ENCODE measurements at places on chromosomes 2 and 18.

- DNase-seq, result no peak
These were observed 67.3 kb downstream of the NTSR2 start for GRCh38 chr2:11602563-11603204.

GRCh38 chr2:664063-664462 lies 13.1 kb downstream of the TMEM18 start:
- DNase-seq, result no peak

DNA sequence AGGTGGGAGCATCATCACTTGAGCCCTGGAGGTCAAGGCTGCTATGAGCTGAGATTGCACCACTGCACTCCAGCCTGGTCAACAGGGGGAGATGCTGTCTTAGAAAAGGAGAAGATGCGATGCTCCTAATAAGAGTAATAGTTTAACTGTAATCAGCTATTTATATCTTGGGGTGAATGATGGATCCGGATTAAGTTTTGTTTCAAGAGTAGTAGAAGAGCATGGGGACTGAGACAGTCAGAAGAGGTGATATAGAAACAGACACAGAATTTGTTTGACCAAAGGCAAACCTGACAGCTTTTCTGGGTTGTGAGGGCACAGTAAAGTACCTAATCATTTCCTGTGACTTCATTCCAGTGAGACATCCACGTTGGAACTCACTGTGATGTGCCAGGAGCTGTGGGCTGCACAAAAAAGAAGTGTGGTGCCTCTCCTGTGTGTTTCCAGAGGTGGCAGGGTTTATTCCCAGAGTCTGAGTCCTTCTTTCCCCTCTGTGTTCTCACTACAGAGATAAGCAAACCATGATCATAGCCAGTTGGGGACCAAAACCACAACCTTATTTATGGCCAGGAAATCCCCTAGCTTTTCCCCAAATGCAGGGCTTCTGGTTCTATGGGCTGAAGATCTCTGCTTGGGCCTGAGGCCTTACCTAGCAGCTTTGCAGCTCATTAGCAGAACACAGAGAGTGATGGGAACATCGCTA lies 113.7 kb downstream of the XRCC5 start:
- DNase-seq, result no peak

DNA sequence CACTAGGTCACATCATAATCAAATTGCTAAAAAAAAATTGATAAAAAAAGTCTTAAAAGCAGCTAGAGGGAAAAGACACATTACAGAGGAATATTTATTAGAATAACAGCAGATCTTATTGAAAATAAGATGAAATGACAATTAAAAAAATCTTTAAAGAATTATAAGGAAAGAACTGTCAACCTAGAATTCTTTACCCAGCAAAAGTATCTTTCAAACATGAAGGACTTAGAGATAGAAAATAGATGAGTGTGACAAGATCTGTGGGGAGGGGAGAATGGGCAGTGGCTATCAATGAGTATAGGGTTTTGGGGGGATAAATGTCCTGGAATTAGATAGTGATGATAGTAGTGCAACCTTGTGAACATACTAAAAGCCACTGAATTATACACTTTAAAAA lies 26.5 kb upstream of the RNF103 start:
- no peak for DNase-seq

GRCh38 chr2:196335221-196335634 lies 163.8 kb upstream of the STK17B start:
- no peak for DNase-seq

- DNase-seq, result no peak
These were observed 1417.6 kb upstream of the CDH2 start for GRCh38 chr18:29594493-29594892.

DNA sequence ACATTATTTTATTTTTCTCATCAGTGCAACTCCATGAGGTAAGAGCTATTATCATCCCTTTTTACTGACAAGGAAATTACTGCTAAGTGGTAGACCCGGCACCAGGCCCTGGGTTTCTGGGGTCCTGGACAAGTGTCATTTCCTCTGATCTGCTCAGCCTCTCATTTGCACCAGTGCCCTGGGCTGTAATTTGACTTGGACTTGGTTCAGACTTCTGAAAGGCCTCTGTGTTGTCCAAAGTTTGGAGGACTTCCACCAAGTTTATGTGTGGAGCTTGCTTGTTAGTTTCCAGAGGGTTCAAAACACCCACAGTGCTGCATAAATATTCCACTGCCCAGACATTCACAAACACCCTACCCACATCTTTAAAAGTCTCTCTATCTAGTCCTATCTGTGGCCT lies 44.0 kb upstream of the PPP1CB start:
- DNase-seq, result no peak

- no peak for DNase-seq
These were observed 2.8 kb downstream of the RAB12 start for GRCh38 chr18:8611916-8612576.

GRCh38 chr2:124112966-124113365 lies 87.9 kb downstream of the CNTNAP5 start:
- DNase-seq, result no peak

DNA sequence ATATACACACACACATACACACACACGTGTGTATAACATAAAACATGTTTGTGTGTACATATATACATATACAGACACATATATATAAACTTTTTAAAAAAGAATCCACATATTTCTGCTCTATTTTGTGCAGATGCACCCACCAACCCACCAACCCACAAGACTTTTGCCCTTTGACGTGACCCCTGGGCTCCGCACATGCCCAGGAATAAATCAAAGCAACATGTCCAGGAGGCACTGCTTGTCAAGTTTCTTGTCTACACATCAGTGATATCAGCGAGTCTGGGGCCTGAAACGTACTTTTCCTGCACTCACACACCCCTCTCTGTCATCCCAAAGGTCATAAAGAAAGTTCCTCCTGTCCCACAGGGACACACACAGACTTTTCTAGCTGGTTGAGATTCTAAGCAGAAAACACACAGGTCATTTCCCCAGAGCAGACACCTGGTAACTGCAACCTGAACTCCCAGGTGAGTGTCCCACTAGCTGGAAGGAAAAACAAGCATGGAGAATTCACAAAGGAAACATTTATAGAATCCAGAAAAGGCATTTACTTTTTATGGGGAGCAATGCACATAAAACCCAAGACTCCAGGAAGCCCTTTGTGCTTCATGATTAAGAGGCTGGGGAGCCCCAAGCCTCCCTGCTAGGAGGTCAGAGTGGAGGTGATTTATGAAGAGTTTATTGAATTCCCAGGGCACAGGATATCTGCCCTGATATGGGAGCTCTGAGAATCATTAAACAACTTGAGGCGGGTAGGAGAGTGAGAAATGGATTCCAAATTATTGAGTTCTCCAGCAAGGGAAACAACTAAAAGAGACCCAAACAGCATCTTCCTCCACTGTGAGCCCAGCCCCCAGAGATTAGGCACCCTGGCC lies 211.6 kb downstream of the MGAT5 start:
- DNase-seq, result no peak

GRCh38 chr18:22699629-22700028 lies 233.5 kb upstream of the RBBP8 start:
- DNase-seq, result no peak

DNA sequence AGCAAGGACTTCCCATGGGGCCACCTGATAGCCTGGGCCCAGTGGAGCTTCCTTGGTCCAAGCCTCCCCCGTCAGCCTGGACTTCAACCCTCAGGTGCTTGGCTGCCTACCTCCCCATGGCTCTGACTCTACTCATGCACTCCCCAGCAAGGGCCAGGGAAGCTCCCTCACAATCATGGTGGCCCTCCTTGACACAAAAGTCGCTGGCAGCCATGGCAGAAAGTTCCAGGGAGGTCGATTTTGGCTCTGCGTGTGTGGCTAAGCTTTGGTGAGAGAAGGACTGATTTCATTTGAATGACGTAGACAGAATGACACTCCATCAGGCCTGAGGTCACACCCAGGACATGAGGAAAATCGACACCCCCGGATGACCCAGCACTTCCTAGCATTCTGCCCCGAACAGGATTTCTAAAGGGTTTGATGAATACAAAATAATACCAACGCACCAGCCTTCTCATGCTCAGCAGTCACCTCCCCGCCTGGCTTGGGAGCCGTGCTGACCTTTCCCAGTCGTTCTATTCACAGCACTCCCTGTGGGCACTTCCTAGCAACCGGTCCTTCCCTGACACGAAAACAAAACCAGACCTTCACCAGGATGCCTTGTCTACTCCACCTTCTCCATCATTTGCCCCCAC lies 52.7 kb downstream of the LBH start:
- no peak for DNase-seq

DNA sequence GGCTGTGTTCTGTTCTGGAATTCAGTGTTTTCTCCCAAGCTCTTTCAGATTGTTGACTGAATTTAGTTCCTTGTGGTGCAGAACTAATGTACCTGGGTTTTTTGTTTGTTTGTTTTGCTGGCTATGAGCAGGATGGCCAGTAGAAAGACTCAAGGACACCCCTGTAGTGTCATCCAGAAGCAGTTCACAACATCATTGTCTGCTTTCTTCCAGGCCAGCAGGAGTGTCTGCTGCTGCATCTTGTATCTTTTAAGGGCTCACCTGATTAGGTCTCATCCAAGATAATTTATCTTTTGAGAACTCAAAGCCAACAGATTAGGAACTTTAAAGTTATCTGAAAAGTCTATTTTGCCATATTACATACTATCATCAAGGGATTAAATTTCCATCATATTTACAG lies 318.5 kb upstream of the MC4R start:
- no peak for DNase-seq

DNA sequence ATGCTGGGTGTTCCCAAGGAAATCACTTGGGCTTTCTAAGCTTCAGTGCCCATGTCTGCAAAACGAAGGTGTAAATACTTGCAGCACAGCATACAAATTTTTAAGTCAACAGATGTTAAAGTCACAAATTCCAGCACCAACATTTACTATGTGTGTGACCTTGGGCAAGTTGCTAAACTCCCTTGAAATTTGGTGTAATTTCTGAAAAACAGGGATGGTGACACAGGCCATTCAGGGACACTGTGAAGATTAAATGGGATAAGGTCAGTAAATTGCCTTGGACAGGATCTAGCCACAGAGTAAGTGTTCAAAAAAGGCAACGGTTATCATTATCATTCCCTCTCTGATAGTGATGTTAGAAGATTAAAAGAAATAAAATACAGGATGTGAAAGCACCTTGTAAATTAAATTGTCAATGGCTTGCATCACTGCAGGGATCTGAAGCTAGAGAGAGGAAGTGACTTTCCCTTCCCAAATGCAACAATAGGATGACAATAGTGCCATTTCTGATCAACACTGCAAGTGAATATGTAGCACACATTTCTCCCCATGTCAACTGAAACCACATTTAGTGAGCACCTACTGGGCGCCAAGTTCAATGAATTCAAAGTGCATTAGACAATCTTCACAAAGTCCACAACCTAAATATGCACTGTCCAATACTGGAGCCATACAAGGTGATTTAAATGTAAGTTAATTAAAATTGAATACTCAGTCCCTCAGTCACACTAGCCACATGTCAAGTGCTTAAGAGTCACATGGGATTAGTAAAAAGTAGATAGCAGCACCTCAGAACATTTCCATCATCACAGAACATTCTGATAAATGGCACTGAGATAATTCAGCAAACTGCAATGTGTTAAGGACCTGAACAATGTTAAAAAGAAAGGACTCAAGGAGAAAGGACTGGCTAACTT lies 81.2 kb downstream of the STK39 start:
- no peak for DNase-seq

DNA sequence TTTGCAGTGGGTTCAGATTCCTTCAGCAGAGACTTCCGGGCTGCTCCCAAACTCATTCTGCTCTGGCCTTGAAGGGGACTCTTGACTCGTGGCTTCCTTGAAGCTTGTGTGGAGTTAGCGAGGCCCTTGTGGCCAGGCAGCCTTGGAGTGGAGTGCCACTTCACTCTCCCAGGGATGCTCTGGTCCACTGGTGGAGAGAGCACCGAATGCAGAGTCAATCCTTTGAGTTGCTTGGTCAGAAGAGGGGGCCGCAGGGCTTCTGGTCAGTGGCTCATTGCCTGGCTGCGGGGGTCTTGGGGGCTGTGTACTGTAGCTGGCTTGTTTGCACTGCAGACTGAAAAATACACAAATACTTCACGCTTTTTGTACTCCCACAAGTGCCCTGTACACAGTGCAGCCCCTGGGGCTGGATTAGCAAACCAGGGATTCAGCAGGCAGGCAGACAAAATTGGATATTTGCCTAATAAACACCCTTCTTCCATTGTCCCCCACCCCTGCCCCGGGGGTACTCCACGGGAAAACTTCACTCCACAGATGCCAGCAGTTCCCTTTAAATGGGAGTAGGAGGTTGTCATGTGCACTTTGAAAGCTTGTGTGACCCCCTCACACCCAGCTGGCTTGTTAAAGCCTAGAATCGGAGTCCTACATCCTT lies 3.2 kb downstream of the GLI2 start:
- no peak for DNase-seq

DNA sequence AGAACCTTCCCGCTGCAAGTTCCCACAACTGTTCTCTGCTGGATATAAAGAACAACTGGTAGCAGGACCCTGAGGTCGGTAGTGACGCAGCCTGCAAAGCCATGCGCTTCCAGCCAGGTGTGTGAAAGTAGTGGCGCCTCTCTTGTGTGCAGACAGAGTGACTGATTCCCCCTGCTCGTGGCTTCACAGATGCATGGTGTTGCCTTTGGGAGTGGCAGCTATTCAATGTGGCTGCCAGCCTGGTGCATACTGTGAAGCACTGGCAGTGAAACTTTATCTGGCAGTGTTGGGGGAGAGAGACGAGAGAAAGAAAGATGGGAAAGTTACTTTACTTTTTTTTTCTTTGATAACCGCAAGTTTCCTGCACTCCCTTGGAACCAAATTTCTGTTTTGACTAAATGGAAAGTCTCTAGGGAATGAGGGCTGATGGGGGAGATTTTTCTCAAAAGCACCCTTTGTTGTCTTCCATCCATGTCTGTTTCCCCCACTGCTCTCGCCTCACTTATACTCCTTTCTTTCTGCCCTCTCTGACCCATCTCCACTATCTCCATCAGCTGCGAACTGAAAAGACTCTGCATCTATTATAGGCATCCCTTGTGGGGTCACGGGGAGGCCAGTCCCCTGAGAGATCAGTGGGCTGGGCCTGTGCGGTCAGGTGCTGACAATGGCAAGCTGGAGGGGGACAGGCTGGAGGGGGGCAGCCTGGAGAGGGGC lies 90.0 kb upstream of the TNP1 start:
- DNase-seq, result no peak

DNA sequence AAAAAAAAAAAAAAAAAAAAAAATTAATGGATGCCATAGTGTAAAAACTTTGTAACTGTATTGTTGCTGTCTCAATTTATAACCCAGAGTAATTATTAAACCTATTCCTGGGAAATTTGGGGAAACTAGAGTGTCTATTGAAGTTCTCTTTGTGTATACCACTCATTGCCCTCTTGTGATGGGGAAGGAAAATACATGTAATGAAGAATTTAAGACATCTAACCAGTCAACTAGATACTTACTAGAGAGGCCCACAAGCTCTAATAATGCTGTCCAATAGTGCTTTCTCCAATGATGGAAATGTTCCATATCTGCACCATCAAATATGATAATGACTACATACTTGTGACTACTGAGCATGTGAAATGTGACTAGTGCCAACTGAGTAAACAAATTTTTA lies 168.5 kb upstream of the SLC39A10 start:
- no peak for DNase-seq

GRCh38 chr2:71816815-71817214 lies 330.8 kb downstream of the CYP26B1 start:
- no peak for DNase-seq

GRCh38 chr2:47195148-47195547 lies 40.0 kb upstream of the STPG4 start:
- no peak for DNase-seq

- no peak for DNase-seq
These were observed 32.3 kb downstream of the CYP27C1 start for GRCh38 chr2:127187831-127188230.
